Left cardiac atrium (tissue), 4 donors: ENCODE measurements at places on chromosomes 16 and 17. TPM values are rescaled to one million over a fixed set of nuclear protein-coding genes. Genes with fewer than 3 reads are reported as not detected.
A peak's percentile ranks its signal among the peaks of the same experiment; 100 is the strongest.

GRCh38 chr17:64129515-64129764 is 504 bp downstream of the ERN1 start:
- no peak for DNase-seq

GRCh38 chr16:15418206-15418605 is 16.2 kb upstream of the BMERB1 start:
- no peak for DNase-seq

DNA sequence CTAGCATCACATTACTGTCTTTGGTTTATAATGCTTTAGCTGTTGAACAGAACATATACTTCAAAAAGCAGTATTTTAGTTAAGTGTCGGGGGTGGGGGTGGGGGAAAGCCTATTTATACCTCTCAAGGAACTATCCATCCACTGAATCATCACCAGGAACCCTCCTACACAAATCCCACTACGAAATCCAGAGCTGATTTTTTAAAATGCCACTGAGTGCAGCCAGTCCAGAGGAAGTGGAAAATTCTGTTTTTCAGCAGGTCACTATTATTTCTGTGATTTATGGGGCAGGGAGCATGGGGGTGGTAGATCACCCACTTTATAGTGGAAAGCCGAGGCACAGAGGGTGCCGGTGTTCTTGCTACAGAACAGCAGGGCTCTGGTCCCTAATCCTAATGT is 284.1 kb downstream of the SOX9 start:
- DNase-seq: no peak

GRCh38 chr16:24150282-24150681 is 105.9 kb upstream of the CACNG3 start:
- DNase-seq: no peak

DNA sequence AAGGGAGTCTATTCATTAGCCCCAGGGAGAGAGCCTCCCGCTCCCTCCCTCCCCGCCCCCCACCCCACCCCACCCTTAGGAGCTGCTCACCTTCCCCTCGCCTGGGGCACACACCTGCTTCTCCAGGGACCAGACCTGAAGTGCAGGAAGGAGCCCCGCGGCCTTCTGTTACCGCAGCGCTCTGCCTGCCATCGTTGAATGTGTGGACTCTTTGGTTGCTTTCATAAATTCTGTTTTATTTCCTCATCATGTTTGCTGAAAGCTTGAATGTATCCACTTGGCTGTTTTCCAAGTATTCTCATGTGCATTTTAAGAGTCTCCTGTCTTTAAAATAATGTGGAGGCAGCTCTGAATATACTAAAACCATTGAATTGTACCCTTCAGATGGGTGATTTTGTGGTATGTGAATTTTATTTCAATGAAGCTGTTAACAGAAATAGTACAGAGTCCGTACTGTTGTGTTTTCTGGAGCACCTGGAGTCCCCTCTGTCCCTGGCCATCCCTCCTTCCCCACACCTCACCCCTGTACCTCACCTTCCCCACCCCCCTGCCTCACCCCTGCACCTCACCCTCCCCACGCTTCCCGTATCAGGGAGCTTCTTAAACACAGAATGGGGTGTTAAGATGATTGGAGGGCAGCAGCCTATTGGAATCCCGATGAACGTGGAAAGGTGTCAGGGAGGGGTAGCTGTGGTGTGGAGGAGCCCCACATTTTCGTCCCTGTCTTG is 25.5 kb downstream of the RAB11FIP3 start:
- no peak for DNase-seq

DNA sequence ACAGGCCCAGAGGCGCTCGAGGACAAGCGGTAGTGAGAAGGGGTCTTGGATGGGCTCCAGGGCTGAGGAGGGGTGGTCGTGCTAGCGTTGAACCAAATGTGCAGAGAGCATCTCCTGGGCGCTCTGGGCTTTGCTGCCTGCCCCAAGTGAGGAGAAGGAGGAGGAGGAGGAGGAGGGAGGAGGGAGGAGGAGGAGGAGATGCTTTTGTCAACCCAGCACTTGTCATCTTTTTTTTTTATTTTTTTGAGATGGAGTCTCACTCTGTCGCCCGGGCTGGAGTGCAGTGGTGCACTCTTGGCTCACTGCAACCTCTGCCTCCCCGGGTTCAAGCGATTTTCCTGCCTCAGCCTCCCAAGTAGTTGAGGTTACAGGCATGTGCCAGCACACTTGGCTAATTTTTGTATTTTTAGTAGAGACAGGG is 59.8 kb downstream of the PGS1 start:
- no peak for DNase-seq

DNA sequence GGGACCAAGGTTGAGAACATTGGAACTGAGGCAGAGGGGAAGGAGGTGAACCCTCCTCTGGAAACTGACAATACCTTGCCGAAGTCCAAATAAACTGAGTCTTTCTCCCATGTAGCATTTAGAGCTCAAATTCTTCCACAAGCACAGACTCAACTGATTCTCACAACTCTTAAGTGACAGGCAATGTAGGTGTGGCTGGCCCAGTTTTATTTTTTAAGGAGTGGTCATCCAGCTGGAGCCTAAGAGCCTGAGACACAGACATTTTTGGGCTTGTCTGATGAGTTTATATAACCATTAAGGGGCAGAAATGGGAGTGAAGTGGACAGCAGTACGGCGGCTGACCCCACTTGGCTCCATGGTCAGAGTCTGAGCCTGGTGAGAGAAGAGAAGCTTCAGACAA is 10.8 kb downstream of the RCVRN start:
- DNase-seq: no peak

- DNase-seq: no peak
Observed at GRCh38 chr17:44084131-44084538, 13.6 kb downstream of the G6PC3 start.

DNA sequence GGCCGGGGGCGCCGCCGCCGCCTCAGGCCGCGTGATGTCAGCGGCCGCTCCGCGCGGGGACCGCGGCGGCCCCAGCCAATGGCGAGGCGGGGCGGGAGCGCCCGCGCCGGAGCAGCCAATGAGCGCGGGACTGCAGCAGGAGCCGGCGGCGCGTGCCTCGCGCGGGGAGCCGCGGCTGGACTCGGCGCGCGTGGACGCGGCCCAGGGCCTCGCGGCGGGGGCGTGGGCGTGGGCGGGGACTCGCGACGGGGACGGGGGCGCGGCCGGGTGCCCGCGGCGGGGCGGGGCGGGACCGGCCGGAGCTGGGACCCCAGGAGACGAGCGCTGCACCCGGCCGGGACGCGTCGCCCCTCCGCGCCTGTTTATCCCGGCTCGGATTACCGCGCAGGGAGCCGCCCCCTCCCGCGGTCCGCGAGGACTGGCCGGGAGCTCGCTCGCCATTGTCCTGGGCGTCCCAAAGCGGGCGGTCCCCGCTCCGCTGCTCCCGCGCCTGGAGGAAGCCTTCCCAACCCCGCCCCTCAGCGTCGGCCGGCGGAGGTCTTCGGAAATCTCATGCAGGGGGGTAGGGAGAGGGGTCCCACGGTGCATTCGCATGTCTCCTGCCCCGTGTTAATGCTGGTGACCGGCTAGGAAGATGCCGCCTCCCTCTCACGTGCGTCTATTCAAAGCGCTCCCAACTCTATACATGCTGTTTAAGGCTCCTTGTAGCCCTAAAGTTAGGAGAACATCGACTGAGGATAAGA is at the start of gene RNF157:
Gene RNF157, minus strand, starts transcription at position 33 of the 743 bp plus-strand sequence. CDS start 253 bp downstream, outside the sequence.
- DNase-seq: peak; percentile 71

DNA sequence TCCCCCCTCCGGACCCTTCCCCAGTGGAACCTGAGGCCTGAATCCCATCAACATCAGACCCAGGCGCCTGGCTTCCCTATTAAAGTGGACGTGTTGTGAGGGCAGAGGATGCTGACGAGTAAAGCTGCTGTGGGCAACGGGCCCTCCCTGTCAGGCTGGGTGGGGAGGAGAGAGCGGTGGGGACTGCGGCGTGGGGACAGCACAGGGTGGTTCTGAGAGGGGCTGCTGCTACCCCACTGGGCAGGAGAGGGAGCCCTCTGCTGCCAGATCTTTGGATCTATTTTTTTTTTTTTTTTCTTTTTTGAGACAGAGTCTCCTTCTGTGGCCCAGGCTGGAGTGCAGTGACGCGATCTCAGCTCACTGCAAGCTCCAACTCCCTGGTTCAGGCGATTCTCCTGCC is 5.9 kb downstream of the CA5A start:
- DNase-seq: no peak

GRCh38 chr16:68290450-68290849 is 20.3 kb downstream of the SLC7A6OS start:
- no peak for DNase-seq

- no peak for DNase-seq
Observed at GRCh38 chr17:83012200-83012785, 67.1 kb upstream of the METRNL start.

DNA sequence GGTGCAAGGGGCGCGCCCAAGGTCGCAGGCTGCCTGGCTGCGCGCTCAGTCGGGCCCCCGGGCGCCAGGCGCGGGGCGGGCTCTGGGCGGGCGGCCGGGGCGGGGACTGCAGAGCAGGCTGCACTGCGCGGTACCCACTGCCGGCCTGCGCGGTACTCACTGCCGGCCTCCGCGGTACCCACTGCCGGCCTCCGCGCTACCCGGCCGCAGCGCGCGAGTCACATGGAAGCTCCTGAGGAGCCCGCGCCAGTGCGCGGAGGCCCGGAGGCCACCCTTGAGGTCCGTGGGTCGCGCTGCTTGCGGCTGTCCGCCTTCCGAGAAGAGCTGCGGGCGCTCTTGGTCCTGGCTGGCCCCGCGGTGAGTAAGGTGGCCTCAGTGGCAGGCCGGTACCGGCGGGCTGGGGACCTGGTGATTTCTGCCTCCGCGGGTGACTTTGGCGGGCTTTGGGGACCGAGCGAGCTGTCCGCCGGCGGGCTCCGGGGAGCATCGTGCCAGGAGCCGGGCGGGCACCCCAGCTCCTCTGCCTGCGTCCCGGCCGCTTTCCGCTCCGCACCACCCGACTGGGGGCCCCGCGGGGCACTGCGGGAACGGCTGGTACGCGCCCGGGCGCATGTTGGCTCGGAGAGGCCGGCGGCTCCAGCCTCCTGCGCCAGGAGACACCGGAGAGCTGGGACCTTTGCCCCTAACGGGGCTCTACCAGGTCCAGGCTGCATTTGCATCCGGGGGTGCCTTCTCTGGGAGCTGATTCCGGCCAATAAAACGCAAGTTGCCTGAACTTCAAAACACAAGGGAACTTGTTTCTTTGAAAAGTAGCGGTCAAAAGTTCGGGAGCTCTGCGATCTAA is at the start of gene SLC47A1:
Gene SLC47A1, plus strand, starts transcription at position 137 of the 844 bp plus-strand sequence. Its CDS starts 86 bp downstream, at position 223.
- DNase-seq: peak; percentile 29

GRCh38 chr17:76529224-76530094 is 8.1 kb downstream of the CYGB start:
- DNase-seq: peak; percentile 92

The TUBB3 gene
- total RNA-seq: 8.8 TPM

The SHISA6 gene
- total RNA-seq: 0.26 TPM

The USH1G gene
- 0.21 TPM for total RNA-seq

The KRTAP16-1 gene
- not detected for total RNA-seq

The XAF1 gene
- 50.1 TPM for total RNA-seq

The RAMP2 gene
- total RNA-seq: 49.7 TPM

The C1QL1 gene
- total RNA-seq: 2.9 TPM
